ENCODE measurements at places on chromosomes 2 and 18.

- DNase-seq: no peak
Measured at GRCh38 chr2:112795774-112796173, 11.5 kb upstream of the IL1A start.

DNA sequence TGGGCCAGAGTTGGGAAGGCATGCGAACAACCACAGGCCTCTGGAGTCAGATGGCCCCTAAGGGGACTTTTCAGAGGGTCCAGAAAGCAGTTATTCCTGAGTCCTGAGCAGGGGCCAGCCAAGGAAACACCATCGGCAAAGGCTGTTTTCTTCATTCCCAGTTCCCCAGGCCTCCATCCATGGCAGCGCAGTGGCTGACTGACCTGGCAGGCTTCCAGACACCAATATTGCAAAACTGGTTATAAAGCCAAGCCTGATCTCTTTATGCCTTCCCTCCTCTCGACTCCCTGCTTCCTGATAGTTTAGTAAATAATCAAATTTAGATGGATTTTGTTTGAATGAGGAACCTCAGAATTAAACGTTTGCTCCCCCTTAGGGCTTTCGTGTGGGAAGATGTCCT, 133.4 kb upstream of the ITGA6 start:
- DNase-seq: peak; percentile 61

DNA sequence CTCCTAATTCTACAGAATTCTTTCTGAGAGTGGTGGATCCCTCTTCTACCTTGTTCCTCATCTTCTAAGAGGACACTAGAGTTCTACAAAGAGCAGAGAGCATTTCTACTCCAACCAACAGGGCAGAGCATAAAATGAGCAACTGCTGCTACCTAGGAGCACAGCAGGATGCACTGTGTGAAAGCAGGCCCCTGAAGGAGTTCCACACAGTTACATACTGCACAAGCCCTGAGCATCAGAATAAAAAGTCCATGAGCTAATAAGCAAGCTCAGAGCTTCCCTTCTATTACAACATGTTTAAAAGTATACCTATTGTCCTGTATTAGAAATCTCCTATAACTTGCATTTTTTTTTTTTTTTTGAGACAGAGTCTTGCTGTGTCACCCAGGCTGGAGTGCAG, 8.4 kb downstream of the FHL2 start:
- DNase-seq: no peak

GRCh38 chr2:175414882-175415487, 233.5 kb upstream of the ATP5MC3 start:
- no peak for DNase-seq

- no peak for DNase-seq
Measured at GRCh38 chr2:101842471-101842870, 145.0 kb downstream of the MAP4K4 start.

- no peak for DNase-seq
Measured at GRCh38 chr2:233307565-233307964, at the start of gene SAG. TSS of gene SAG (plus strand) at chr2:233307816. CDS start at chr2:233309190, 1,374 bp downstream.

DNA sequence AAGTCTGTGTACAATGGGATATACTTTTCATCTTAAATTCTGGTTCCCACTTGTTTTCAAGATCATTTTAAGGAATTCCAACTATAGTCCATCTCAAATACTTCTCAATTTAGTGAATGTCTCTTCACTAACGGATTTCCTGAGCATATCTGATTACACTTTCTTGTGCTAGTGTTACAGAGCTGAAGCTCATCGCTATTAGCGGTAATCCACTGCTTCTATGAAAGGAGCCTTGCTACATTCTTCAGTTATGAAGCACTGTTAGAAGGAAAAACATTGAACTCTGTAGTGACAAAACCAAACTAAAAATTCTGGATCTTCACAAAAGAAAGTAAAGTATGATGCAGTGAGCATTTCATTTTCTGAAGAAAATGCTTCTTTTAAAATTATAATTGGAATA, 72.0 kb downstream of the AGPS start:
- no peak for DNase-seq

GRCh38 chr2:55311444-55311870, 42.4 kb upstream of the MTIF2 start:
- DNase-seq: no peak

GRCh38 chr18:79290876-79291275, 104.9 kb upstream of the NFATC1 start:
- DNase-seq: no peak

DNA sequence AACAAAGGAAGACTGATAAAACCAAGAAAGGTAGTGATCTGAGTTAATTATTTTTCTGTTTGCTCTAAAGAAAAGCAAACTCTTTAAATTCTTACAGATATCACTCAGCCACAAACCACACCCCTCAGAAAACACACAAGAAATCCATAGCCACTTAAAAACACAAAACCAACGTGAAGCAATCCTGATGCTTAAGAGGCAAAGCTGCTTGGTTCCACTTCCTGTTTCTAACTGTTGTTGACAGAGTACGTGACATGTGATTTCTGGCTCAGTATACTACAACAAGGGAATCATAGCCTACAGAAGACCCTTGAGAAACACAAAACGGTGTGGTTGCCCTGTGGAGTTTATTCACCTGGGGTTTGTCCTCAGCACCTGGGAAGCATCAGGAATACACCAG, 240.9 kb upstream of the APCDD1 start:
- DNase-seq: no peak

- DNase-seq: no peak
Measured at GRCh38 chr2:40511661-40512213, 59.8 kb upstream of the SLC8A1 start.

DNA sequence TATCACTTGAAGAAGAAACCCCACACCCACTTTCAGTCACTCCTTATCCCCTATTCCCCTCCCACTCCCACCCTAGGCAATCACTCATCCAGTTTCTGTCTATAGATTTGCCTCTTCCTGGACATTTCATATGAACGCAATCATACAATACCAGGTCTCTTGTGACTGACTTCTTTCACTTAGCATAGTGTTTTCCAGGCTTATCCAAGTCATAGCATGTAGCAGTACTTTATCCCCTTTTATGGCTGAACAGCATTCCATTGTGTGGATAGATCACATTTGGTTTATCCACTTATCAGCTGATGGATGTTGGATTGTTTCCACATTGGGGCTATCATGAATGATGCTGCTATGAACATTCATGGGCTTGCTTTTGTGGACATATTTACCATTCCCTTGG, 6.6 kb downstream of the CFAP221 start:
- DNase-seq: no peak

DNA sequence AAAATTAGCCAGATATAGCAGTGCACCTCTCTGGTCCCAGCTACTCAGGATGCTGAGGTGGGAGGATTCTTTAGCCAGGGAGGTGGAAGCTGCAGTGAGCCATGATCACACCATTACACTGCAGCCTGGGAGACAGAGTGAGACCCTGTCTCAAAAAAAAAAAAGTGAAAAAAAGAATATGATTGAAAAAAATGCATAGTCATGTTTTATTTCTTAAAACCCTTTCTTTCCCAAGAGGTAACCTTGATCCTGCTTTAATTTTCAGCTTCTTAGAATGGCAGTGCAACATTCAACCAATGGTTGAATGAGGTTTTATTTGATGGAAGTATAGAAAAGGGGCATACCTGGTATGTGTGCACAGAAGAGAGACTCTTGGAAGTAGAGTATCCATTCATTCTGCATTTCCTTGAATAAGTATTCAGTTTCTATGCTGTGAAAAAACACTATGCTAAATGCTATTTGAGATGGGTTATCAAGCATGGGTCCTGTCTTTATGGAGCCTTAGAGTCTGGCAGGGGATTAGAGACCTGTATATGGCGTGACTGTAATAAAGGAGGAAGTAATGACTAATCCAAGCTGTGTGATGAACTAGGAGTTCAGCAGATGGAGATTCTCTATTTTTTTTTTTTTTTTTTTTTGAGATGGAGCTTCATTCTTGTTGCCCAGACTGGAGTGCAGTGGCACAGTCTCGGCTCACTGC, 146.3 kb downstream of the WDSUB1 start:
- no peak for DNase-seq

DNA sequence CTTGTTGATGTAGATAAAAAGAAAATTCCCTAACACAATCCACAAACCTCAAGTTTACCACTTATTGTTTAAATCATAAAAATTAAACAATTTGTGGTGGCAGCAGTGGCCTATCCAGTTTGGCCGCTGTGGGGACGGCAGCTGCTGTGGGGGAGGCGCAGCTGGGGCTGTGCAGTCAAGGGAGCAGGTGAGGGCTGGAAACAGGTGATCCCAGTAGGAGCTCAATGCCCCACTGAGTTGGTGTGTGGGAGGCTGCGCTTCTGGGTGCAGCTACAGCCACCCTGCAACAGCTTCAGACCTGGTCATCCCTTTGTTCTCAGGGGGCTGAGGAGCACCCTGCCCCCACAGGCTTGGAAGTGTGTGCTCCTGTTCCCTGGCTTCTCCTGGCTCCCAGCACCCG, 266.0 kb upstream of the FSIP2 start:
- DNase-seq: no peak

All from breast epithelium (tissue), 4 donors.